ENCODE measurements at places on chromosomes 7 and 10.
A peak's percentile ranks its signal among the peaks of the same experiment; 100 is the strongest.

DNA sequence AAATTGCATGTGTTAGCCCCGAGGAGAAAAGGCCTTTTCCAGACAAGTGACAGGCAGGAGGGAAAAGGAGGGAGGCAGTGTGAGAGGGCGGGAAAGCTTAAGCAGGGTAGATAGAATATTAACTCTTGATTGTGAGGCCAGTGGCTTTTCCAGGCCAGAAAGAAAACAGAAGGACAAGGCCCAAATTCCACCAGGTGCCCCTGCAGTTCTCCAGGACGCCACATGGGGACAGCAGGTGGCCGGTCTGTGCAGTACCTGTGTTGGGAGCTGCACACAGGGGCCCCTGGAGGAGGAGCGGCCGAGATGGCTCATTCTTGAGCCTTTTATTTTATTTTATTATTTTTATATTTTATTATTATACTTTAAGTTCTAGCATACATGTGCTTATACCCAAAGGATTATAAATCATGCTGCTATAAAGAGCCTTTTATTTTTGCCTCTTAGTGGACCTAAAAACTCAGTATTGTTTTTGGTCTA lies 141.3 kb upstream of the KLF14 start:
- peak; percentile 50 for DNase-seq

- no peak for DNase-seq
Observed at GRCh38 chr10:132354356-132355094, 22.5 kb downstream of the LRRC27 start.

DNA sequence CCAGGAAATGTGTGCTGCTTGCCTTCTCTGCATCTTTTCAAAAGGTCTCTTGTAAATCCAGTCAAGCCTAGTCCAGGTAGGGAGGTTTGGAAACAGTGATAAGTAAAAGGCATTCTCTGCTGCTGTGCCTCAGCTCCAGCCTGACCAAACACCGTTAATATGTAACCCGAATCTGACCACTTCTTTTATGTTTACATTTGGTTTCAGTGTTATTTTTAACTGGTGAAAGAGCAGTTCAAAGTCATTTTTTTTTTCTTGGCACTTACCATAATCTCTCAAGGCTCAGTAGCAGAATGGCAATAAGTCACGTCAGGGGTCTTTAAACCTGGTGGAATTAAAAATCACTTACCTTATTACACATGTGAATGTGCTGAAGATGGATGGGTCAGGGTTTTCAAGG lies 216.8 kb downstream of the PTEN start:
- DNase-seq = peak; percentile 47

DNA sequence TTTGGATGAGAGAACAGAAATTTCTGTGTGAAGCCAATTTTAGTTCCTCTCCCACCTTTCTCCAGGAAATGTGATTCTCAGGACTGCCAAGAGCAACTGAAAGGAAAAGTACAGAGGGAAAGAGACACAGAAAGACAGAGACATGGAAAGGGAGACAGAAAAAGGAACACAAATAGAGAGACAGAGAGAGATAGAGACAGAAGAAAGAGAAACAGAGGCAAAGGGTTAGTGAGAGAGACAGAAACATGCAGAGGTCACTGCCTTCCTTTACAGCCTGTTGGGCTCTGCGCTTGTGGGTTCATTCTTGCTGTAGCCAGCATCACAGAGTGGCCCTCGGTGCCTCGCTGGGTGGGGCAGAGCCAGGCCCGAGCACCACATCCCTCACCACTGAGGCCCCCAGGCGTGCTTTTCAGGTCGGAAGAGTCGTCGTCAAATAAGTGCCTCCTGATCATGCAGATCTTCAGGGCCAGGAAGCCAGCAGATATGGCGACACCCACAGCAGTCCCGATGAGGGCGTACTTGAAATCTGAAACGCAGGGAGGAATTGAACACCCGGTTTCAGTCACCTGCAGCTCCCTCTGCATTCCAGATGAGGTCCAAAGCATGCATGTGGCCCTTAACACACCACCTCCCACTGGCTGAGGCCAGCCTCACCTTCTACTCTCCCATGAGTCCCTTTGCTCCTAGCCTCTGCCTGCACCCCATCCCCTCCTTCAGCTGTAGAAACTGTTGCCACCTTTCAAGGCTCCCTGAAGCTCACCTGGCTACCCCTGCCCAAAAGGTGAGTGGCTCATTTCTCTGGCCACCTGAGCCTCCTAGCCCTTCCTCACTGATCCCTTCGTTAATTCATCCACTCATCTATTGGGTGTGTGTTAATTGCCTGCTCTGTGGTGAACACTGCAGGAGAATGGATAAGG lies 21.4 kb downstream of the TMEM273 start:
- no peak for DNase-seq

DNA sequence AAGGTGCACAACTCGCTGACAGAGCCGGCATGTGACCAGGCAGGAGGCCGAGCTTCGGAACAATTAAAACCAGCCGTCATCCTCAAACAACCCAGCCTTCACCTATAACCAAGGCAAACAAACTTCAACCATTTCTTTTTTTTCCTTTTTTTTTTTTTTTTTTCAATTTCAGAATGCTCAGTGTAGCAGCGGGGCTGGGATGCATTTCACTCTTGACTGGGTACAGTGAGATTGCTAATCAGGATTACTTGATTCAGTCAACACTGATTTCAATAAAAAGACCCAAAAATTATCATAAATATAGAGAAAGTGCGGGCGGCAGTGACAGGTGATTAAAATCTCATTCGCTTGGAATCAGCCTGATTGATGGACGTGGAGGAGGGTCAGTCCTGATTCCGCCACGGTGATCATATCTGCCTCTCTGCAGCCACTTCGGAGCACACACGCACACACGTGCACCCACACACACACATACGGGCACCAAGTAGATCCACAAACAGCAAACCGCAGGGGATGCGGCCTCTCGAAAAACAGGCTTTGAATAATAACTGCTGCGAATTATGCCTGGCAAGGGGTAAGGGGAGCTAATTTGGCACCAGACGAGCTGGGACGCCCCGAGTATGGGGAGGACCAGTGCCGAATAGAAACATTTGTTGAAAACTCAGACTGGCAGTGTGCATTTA lies 31.2 kb downstream of the EBF3 start:
- no peak for DNase-seq

DNA sequence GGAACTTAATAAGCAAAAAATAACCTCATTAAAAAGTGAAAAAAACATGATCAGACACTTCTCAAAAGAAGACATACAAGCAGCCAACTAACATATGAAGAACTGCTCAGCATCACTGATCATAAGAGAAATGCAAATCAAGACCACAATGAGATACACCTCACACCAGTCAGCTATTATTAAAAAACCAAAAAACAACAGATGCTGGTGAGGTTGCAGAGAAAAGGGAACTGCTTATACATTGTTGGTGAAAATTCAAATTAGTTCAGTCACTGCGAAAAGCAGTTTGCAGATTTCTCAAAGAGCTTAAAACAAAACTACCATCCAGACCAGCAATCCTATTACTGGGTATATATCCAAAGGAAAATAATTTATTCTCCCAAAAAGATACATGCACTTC lies 513.3 kb downstream of the MDFIC start:
- DNase-seq = no peak

- DNase-seq = no peak
Observed at GRCh38 chr10:90917238-90917967, 3.5 kb downstream of the ANKRD1 start.

DNA sequence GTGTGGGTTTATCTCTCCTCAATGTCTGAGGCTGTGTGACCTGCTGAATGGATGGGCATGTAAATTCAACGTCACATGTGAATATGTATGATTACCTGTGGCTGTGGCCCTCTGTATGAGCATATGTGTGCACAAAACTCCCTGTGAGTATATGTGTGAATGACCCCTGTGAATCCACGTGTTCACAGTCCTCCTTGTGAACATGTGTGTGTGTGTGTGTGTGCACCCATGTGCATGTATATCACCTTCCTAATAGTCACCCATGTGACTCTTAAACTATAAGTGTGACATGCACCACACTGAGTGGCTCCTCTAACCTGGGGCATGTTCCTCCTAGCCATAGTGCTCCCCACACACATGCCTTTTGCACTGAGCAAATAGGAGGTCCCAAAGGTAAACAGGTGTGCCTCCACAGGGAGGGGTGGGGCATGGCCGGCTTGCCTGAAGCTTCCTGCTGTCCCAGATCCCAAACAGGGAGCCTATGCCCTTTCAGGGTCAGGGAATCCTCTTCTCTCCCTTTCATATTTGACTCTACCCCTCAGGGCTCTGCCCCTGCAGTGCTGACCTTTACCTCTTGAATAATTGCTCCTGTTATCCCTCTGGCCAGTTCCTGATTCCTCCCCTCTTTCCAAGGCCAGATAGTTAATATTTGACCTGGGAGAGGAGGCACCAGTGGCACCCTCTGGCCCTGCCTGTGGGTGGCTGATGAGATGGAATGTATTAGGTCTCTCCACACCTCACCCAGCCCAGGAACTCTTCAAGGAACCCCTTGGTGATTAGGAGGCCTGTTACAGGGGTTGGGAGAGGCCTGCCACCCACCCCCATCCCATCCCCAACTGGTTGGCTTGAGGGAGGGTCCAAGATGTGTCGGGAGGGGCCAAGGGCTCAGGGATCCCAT lies 1.9 kb downstream of the SEMA4G start:
- DNase-seq = no peak

GRCh38 chr10:76509446-76509845 lies 1078.0 kb downstream of the LRMDA start:
- DNase-seq = no peak

DNA sequence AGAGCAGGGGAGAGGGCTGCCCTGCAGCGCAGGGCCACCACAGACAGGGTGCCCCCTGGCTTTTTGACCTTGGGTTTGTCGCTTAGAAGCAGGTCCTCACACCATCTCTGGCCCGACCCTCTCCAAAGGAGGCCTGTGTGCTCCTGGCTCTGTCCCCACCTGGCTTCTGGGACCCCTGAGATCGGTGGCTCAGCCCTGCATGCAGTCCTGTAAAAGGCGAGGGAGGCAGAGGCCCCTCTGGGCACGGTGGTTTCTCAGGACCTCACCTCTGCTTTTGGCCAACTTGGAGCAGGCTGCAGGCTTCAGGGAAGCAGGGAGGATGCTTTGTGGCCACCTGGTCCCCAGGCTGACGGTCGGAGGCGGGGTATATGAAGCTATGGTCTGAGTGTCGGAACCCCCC lies 21.4 kb downstream of the WDR86 start:
- DNase-seq = no peak

GRCh38 chr10:5663692-5664427 lies 2.5 kb downstream of the ASB13 start:
- DNase-seq = no peak

DNA sequence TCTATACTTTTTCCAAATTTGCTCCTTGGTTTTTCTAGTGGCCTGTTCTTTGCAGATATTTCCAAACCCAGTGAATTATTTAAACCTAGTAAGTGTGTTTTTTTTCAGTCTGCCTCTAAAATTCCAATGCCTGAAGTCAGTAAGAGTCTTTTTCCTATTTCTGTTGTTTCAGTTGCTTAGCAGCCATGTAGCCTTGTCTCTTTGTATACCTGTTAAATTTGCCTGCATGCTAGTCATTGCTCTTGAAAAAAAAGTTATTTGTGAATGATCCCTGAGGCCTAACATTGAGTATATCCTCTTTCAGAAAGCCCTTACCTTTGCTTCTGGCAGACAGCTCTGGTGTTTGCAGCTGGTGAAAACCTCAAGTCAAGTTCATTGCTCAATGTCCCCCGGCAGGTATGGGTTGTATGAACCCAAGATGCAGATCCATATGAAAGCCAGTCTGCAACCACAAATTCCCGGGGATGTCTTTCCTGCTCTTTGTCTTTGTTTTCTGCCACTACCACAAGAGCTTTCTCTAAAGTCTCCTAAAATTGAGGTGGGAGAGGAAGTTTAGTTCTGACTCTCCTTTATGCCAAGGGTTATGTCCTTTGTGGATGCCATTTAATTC lies 35.7 kb downstream of the CH25H start:
- DNase-seq = peak; percentile 52

- peak; percentile 78 for DNase-seq
Observed at GRCh38 chr7:90266808-90267207, 21.8 kb downstream of the CFAP69 start.

DNA sequence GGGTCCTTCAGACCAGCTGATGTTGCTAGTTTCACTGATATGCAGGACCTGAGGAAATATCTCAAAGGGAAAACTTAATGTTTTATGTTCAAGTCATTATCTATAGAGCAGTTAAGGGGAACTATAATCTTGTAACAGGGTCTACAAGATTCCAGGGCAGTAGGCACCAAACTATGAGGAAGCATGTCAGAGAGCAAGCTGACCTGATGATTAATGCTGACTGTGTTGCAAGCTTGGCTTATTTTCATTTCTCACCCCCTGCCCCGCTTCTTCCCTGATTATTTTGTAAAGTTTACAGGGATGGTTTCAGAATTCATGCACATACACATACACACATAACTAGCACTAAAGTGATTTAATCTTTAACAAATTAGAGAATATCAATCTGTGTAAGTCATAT lies 84.3 kb upstream of the CACNA2D1 start:
- DNase-seq = peak; percentile 28

DNA sequence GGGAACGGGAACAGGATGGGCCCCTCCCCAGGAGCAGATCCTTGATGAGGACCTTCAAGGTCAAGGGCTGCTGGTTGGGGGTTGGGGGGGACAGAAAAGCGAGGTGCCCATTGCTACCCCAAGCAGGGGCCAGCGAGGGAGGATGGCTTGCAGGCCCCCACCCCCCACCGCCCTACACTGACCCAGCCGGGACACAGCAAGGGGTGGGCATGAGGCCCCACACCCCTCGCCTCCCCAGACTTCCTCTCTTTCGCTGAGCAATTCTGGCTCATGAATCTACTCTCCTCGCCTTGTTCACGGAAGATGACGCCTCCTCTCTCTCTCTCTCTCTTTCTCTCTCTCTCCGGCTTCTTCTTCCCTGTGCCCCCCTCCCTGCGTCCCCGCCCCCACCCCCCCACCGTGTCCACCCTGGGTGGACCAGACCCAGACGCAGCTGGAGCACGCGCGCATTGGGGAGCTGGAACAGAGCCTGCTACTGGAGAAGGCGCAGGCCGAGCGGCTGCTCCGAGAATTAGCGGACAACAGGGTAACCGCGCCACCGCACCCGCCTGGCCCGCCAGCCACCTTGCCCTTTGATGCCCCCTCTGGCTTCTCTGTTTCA lies 81.1 kb upstream of the GTF2IRD1 start:
- no peak for DNase-seq

GRCh38 chr10:13803566-13804554 lies 217.1 kb downstream of the PRPF18 start:
- DNase-seq = no peak

- DNase-seq = no peak
Observed at GRCh38 chr10:48744587-48744986, 59.9 kb downstream of the WDFY4 start.

DNA sequence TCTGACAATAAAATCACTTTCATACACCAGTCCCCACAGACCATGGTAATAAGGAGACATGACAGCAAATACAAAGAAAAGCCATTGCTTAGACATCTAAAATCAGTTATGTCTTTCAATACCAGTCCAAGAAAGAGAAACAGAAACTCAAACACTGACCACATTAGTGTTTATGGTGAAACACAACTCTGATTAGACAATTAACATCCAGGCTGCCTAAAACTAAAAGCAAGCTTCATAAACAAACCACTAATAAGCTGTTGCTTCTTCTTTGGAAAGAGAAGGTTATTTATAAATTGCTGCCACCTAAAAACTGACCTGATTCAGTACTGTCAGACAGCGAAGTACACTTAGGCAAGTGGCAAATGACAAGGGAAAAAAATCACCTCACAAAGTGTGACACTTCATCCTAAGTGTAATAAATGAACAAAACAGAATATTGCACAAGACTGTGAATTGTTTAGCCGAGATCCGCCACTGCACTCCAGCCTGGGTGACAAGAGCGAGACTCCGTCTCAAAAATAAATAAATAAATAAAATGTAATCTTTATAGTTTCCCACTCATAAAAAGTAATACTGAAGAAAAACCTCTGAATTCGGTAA lies 277.4 kb downstream of the PARD3 start:
- DNase-seq = no peak

GRCh38 chr7:29035044-29035740 lies 77.1 kb upstream of the TRIL start:
- DNase-seq = peak; percentile 78

Measured in adipocyte (in vitro differentiated cells).